Motor neuron (in vitro differentiated cells): ENCODE measurements at places on chromosomes 1 and 21. TPM values are rescaled to one million over a fixed set of nuclear protein-coding genes. Genes with fewer than 3 reads are reported as not detected.

- no peak for ATAC-seq
Observed at GRCh38 chr1:9315411-9316079, 22.9 kb downstream of the SPSB1 start.

Gene LDLRAD1
- total RNA-seq, result 0.34 and 0.43 TPM in 2 replicates

- ATAC-seq, result no peak
Observed at GRCh38 chr1:218538341-218538740, 193.2 kb downstream of the TGFB2 start.

DNA sequence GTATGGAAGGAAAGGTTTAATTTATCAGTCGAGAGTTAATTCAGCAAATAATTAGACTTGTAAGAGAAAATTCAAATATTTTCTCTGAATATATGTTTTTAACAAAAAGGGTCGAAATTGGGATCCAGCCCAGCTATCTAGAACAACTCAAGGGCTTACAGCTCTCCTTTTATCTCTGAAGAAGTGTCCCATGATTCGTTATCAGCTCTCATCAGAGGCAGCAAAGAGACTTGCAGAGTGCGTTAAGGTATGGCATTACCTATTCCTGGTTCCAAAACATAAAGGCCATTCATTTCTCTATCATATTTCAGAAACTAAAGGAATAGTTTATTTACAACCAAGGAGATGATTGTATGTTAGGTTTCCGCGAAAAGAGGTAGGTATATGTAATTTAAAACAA is 9.4 kb downstream of the VPS45 start:
- ATAC-seq, result no peak

Gene C1orf226
- 3.0 and 3.7 TPM in 2 replicates for total RNA-seq

DNA sequence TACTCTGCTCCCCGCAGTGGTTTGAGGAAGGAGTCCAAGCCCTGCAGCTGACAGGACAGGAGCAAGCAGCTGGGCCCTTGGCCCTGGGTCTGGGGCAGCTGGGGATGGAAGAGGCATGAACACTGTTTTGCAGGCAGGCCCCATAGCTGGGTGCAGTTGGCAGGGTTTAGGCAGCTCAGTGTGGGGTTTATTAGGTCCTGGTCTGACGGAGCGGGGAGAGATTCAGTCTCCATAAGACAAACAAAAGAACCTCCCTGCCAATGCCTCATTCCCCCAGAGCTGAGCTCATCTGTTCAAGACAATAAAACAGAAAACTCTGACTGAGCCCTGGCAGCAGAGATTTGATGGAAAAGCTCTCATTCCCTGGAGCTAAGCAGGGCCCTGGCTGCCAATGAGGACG is 37.3 kb downstream of the OLFML2B start:
- no peak for ATAC-seq

GRCh38 chr1:9434247-9435152 is 104.8 kb upstream of the SLC25A33 start:
- ATAC-seq, result no peak

GRCh38 chr1:114196992-114197907 is 43.6 kb upstream of the SYT6 start:
- no peak for ATAC-seq

DNA sequence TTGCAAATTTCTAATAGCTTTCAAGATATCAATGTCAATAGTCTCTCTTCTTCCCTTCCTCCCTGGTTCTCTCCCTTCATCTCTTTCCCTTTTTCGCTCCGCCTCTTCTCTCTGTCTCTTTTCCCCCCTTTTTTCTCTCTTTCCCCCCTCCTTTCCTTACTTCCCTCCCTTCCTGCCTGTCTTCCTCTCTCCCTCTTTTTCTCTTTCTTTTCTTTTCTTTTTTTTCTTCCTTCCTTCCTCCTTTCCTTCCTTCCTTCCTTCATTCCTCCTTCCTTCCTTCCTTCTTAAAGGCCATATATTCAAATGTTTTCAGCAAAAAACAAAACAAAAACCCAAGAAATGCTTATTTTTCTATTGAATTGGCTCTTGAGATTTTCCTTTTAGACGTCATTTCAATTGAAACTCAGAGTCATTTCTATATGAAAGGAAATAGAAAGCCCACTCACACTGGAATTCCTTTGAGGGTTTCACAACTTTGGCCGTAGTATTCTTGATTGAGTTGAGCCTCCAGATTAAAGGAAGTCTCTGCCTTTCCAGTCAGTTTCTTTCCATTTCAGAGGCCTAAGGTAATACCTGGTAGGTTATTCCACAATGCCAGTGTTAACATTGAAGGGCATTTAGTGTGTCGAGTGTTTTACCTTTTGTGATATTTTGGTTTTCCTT is 551.5 kb downstream of the LMO4 start:
- no peak for ATAC-seq

Gene SPATA6
- 0.38 and 0.61 TPM in 2 replicates for total RNA-seq

DNA sequence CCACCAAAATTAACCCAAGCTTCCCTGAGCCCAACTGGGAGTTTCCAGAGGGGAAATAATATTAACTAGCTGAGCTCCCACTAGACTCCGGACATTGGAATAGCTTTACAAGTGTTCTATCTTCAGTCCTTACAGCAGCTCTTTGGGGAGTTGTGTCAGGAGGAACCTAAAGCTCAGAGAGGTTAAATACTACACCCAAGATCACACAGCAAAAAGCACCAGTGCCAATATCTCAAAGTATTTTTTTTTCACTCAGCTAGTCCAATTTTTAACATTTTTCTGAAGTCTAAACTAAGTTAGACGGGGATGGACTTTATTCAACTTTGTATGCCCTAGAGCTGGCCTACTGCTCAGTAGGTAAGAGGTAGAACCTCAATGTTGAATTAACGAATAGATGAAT is 82.5 kb downstream of the ATP1A1 start:
- no peak for ATAC-seq

GRCh38 chr21:38531591-38531990 is 33.3 kb upstream of the ERG start:
- no peak for ATAC-seq

GRCh38 chr1:177439301-177439700 is 268.5 kb downstream of the BRINP2 start:
- ATAC-seq, result no peak

DNA sequence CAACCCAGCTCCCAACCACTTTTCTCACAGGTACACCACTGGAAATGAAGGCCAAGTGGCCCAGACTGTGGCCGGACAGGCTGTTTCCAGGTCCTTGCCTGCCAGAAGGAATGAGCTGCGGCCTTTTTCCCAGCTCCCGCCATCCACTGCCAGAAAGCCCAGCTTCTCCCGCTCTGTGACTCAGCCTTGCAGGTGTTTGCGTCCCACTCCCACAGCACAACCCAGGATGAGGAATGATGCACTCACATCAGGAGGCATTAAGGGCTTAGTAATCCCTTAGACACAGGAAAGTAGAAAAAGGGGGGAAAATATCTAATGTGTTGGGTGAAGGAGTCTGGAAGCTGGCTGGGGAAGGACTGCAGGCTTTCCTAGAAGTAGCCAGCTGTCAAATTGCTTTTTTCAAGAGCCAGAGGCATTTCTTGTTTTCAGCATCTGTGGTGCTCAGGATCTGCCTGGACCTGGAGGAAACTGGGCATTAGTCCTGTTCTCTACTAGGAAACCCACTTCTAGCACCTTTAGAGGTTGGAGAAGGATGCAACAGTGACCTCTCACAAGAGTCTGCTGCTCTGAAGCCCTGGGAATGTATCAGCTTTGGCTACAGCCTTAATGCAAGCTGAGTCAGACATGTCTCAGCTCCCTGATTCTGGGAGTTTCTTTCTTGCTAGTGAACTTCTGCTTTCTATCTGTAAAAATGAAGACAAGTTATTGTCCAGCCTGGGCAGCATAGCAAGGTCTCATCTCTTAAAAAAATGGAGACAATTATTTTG is 13.2 kb upstream of the MAP1LC3C start:
- ATAC-seq, result peak; percentile 25

- no peak for ATAC-seq
Observed at GRCh38 chr1:63173161-63173560, 149.2 kb upstream of the FOXD3 start.

DNA sequence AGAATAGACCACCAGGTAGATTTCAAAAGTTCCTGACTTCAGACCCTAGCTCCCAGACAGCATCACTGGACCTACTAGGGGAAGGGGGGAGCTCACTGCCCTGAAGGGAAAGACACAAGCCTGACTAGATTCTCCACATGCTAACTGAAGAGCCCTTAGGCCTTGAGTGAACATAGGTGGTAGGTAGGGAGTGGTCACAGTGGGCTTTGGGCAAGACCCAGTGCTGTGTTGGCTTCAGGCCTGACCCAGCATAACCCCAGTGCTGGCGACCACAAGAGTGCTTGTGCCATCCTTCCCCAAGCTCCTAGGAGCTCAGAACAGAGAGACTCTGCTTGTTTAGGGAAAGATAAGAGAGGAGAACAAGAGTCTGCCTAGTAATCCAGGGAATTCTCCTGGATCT is 51.1 kb upstream of the ACADM start:
- no peak for ATAC-seq

- no peak for ATAC-seq
Observed at GRCh38 chr1:24856787-24857506, 73.1 kb downstream of the RUNX3 start.

Gene GRIK3
- total RNA-seq, result 18.4 and 19.7 TPM in 2 replicates

DNA sequence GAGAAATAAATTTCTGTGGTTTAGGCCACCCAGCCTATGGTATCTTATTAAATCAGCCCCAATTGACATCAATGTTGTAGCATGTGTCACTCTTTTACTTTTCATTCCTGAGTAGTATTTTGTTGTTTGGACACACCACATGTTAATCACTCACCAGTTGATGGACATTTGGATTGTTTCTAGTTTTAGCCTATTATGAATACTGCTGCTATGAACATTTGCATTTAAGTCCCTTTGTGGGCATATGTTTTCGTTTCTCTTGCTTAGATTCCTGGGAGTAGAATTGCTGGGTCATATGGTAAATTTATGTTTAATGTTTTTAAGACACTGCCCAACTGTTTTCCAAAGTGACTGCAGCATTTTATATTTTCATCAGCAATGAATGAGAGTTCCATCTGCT is 50.2 kb upstream of the NUF2 start:
- no peak for ATAC-seq

- ATAC-seq, result no peak
Observed at GRCh38 chr1:37128091-37128490, 93.8 kb upstream of the GRIK3 start.

DNA sequence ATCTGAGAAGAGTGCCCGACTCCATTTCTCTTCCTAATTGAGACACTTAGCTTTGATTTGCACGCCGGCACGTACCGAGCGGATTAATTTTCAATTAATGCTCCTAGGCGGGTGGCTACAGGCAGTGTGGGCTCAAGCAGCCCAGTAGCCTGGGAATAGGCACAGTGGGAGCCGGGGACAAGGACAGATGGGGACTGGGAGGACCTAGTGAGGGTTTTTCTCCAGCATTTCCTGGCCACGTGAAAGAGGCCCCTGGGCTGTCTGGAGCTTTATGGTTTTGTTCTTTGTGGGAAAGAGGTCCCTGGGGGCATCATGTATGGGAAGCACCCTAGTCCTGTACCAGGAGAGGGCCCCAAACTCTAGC is 78.6 kb upstream of the CSF3R start:
- peak; percentile 43 for ATAC-seq

GRCh38 chr21:38944402-38944801 is 138.7 kb downstream of the ETS2 start:
- ATAC-seq, result no peak

DNA sequence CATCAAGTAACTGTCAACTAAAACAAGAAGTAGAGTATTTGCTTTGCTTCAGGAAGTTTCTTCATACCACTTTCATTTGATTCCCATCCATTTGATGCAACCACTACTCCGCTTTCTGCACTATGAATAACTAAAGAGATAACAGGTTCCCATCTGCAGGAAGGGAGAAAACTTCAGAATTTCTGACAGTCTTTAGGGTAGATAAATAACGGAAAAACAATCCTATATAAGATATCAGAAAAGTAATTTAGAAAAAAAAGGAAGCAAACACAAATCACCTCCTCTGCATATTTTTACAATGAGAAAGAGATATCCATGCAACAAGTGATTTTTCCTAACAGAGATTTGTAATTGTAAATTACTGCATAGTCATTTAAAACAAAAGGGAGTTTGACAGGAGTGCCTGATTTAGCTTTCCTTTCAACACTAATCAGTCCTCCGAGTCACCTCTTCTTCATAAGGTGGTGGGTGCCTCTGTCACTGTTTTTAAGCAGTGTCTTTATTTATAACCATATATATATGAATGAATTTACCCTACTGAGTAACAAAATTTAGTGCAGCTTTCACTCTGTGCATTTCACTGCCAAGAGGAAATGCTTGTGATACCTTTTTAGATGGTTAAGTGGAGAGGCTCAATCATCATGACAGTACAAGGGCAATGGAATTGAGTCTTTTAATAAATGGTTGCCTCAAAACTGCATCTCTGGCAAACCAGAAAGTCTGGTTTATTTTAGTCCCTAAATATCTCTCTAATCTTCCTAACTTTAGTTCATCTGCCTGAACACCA is 1920.4 kb downstream of the MRPL39 start:
- ATAC-seq, result peak; percentile 21

Gene NIPAL3
- total RNA-seq, result 23.0 and 30.3 TPM in 2 replicates

- ATAC-seq, result no peak
Observed at GRCh38 chr1:170284016-170284415, 138.3 kb downstream of the NTMT2 start.

DNA sequence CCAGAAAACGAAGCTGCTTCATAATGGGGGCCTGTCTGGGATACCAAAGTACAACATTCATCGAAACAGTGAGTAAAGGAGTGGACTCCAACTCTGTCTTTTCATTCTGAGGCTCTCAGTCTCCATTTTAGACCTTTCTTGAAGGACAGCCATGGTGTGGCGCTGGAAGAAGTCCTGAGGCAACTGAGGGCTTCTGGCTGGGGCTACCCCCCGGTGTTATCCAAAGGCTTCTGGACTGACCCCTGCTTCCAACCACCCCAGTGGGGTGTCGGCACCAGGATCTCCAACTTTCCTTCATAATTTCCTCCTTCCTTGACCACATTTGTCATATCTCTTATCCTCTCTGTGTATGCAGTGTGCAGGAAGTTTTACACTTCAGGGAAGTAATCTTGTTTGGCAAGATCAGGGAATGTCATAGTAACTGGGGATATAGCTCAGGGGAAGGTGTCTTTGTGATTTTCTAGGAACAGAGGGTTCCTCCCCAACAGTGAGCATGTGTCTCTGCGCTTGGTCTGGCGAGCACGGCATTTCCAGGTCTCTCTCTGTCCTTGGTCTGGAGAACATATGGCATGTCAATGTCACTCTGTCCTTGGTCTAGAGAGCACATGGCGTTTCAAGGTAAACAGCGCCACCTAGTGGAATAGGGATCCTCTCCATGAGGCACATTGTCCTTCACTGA is 19.4 kb upstream of the BSDC1 start:
- no peak for ATAC-seq
